ENCODE measurements at places on chromosomes 11 and 22.

DNA sequence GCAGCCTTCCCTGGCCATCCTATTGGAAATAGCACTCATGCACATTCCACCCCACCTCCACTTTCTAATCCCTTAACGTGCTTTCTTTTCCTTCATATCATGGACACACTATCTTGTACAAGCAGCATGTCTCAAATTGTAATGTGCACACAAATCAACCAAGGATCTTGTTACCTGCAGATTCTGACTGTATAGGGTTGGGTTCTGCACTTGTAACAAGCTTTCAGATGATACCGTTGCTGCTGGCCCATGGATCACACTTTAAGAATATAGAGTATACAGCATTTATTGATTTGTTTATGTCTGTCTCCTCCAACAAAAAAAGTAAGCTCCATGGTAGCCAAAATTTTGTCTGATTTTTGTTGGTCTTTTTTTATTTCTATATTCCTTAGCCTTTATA lies 32.4 kb upstream of the POU2AF1 start:
- DNase-seq = no peak

- DNase-seq = no peak
Measured at GRCh38 chr11:96019810-96020747, 96.2 kb upstream of the MTMR2 start.

DNA sequence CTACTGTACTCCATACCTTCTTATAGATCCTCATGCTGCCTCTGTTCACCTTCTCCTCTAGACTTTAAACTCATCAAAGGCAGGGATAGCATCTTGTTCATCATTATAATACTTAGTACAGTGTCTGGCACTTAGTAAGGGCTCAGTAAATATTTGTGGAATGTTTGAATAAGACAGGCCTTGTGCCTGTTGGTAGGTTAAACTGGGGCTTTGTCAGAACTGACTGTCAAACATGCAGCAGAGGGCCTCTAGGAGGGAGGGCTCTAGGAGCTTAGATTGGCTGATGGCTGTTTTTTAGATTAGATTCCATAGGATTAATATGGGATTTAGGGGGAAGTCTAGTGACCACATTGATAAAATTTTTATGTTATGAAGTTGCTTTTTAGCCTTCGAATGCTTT lies 70.8 kb downstream of the RNF169 start:
- no peak for DNase-seq

GRCh38 chr11:117511483-117511930 lies 183.9 kb downstream of the CEP164 start:
- DNase-seq = no peak

DNA sequence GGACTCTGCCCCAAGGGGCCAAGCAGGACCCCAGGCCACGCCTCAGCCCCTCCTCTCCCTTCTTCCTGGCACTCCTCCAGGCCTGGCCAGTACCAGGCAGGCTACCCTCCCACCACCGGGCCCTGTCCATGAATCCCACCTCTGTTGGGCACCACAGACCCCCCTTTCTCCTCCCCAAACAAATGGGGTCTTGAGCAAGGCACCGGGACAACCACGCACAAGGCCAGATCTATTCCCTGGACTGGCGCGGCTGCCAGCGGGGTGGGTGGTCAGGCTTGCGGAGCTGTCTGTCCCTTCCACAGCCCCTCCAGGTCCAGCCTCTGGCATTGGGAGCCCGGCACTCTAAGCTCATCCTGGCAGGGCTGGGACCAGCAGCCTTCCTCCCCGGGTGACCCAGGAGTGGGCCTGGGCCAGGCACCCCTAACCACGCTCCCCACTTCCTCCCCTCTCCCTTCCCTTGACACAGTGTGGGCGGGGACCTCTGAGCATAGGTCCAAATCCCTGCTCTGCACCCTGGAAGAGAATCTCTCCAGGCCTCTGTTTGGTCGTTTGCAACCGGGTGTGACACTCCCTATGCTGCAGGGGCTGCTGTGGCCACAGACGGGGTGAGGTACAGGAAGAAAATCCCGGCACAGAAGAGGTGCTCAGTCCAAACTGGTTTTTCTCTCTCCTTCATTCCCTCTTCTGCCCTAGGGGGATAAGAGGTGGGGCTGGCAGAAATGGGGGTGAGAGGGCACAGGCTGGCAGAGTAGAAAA lies 14.6 kb downstream of the ELFN2 start:
- DNase-seq = no peak

- no peak for DNase-seq
Measured at GRCh38 chr22:22076932-22077703, 94.5 kb upstream of the TOP3B start.

- no peak for DNase-seq
Measured at GRCh38 chr11:86058360-86058759, 10.5 kb downstream of the PICALM start.

GRCh38 chr11:82901165-82901921 lies at the start of gene DDIAS:
TSS of gene DDIAS (plus strand) at chr11:82901736. CDS start at chr11:82914739, 13,003 bp downstream.
- DNase-seq = peak; percentile 95

Data from activated T-cell treated with anti-CD3 and anti-CD28 coated beads, Interleukin-2, amount 50 U/mL, for 48 hours (primary cell).